NCI-H2029 (cell line): ENCODE measurements at places on chromosomes 5 and 9.
A peak's percentile ranks its signal among the peaks of the same experiment; 100 is the strongest.

- DNase-seq = no peak
Observed at GRCh38 chr5:74225587-74225986, 414.9 kb downstream of the ENC1 start.

- DNase-seq = no peak
Observed at GRCh38 chr5:41878173-41878572, 7.9 kb upstream of the OXCT1 start.

- no peak for DNase-seq
Observed at GRCh38 chr5:127055880-127056653, 17.2 kb downstream of the C5orf63 start.

DNA sequence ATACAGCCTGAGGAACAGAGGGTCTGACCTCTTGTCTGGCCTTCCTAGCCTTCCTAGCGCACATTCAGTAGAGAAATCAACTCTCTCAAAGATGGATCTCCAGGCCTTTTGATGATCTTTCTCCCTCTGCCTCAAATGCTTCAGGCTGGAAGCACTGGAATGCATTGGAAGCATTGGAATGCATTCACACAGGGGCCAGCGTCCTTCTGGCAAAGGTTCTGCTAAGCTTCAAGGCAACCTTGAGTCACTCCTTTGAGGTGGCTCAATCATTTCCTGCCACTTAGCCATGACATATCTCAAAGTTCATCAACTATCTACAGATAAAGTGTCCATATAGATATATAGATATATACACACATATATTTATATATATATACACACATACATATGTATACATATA is 42.9 kb downstream of the OR2K2 start:
- no peak for DNase-seq

- peak; percentile 83 for DNase-seq
Observed at GRCh38 chr9:136107953-136108647, 10.6 kb downstream of the TMEM250 start.

DNA sequence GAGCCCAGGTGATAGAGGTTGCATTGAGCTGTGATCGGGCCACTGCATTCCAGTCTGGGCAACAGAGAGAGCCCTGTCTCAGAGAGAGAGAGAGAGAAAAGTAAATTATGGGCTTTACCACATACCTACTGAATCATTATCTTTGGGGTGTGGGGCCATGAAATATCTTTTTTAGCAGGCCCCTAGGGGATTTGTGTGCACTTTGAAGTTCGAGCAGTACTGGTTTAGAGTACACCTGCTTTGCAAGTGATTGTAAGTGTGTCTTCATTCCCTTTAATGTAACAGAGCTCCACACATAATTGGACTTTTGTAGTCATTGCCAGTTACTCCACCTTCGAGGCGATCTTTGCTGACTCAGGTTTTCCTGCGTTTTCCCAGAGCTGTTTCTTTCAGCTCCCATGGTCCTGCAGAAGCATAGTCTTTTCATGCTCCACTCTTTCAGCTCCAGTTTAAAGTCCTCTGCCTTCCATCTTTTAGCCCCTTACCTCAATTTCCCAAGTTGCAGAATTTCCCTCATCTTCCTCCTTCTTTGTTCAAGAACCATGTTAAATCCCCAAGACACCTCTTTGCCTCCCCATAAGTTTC is 24.0 kb upstream of the FRMPD1 start:
- no peak for DNase-seq
